MG63 (cell line): ENCODE measurements at places on chromosomes 1 and 21. TPM values are rescaled to one million over a fixed set of nuclear protein-coding genes. Genes with fewer than 3 reads are reported as not detected.

The TCP10L gene
- total RNA-seq: 0.69 TPM in 1 of 2 replicates, not detected in the other

The DYRK3 gene
- total RNA-seq: 19.3 and 20.2 TPM in 2 replicates

DNA sequence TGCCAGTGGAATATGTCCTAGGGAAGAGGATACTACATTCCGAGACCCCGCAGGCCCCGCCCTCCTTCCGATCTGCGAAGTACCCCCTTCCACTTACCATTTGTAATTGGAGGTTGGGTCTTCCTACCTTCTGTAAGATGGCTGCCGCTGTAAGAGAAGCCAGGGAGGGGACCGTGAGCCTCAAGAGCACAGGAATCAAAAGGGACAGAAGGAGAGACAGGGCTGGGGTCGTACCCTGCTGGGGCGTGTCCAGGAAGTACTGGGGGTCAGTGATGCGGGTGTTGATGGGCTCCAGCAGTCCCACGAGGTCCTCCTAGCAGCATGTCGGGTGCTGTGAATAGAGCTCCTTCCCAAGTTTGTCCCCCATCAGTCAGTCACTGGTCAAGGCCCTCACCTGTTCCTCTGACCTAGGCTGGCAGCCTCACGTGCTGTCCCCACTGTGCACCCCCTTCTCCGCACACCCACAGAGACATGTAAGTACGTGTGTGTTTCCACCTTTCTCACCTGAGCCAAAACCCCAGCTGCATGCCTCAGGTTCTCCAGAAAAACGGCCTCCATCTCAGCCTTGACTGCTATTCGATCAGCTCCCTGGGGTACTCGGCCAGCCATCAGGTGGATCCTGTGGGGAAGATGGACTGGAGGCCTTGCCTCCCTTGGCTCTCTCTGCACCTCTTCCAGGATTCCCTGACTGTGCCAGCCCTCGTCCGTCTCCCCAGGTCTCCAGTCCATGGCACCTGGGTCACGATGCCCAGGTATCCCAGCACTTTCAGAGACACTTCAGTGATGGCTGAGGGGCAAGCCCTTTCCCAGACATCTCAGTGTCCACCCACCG, 1.8 kb downstream of the HYI start:
- no peak for DNase-seq

- peak; percentile 41 for DNase-seq
Observed at GRCh38 chr1:17606826-17607440, 67.4 kb downstream of the ARHGEF10L start.

DNA sequence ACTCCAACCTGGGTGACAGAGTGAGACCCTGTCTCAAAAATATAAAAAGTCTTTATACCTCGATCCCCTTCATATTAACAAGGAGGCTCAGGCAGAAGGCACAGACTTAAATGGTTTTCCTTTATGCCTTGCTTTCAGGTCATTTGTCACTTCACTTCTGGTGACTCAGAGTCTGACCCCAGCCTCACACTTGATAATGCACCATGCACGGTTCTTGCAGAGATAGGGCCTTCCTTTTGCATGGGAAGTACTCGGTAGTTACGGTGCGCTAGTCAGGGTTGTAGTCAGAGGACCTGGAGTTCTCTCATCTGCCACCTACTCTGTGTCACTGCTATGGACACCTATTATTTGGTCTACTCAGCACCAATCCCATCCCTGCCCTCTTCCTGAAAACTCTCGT, 43.6 kb upstream of the BMP8B start:
- DNase-seq: no peak

- DNase-seq: no peak
Observed at GRCh38 chr21:43575473-43575844, 83.8 kb downstream of the HSF2BP start.

- DNase-seq: no peak
Observed at GRCh38 chr1:204530932-204531331, 14.7 kb downstream of the MDM4 start.

DNA sequence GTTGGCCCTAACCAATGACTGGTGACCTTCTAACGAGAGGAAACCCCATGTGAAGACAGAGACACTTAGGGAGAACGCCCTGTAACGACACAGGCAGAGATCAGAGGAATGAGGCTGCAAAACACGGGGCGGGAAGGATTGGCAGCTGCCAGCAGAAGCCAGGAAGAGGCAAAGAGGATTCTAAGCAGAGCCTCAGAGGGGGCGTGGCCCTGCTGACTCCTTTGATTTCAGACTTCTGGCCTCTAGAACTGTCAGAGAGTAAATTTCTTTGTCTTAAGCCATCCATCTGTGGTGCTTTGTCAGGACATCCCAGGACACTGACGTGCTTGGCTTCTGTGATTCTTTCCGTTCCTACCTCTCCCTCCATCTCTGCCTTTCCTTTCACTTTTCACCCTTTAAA, 79.3 kb downstream of the SH3BGR start:
- DNase-seq: peak; percentile 48

GRCh38 chr1:204626381-204626780, 59.2 kb downstream of the LRRN2 start:
- no peak for DNase-seq

- DNase-seq: no peak
Observed at GRCh38 chr1:60765204-60765603, 317.2 kb upstream of the NFIA start.

The OXCT2 gene
- total RNA-seq: not detected in 2 replicates

- no peak for DNase-seq
Observed at GRCh38 chr1:78143673-78144072, 97.9 kb downstream of the GIPC2 start.

The LMOD1 gene
- total RNA-seq: 0.03 TPM in 1 of 2 replicates, not detected in the other

The CLCA1 gene
- total RNA-seq: not detected in 2 replicates

The CDC42BPA gene
- total RNA-seq: 11.6 and 17.1 TPM in 2 replicates

- DNase-seq: no peak
Observed at GRCh38 chr1:228445843-228446650, 29.4 kb upstream of the TRIM17 start.

The ZNF683 gene
- total RNA-seq: not detected in 2 replicates

- DNase-seq: no peak
Observed at GRCh38 chr1:170755795-170756194, 91.9 kb downstream of the PRRX1 start.
